Psoas muscle (tissue), 8 donors: ENCODE measurements at places on chromosomes 6 and 20. TPM values are rescaled to one million over a fixed set of nuclear protein-coding genes. Genes with fewer than 3 reads are reported as not detected.
A peak's percentile ranks its signal among the peaks of the same experiment; 100 is the strongest.

The DEFB125 gene
- not detected for total RNA-seq

- no peaks in the 10 kb centered on the region for H3K4me1 ChIP-seq
- no peak for DNase-seq
- H3K36me3 ChIP-seq, result no peaks in the 10 kb centered on the region
Observed at GRCh38 chr6:73727114-73727513, 31.1 kb downstream of the CD109 start.

- no peak for DNase-seq
- H3K27ac ChIP-seq, result no peak overlapping the region
- H3K4me3 ChIP-seq, result no peak overlapping the region
- no peaks in the 10 kb centered on the region for H3K27me3 ChIP-seq
Observed at GRCh38 chr6:170102582-170103481, 188.0 kb downstream of the DLL1 start.

GRCh38 chr20:24617757-24618450 is 148.5 kb downstream of the SYNDIG1 start:
- no peak overlapping the region for H3K4me3 ChIP-seq
- H3K4me1 ChIP-seq, result no peaks in the 10 kb centered on the region
- no peak overlapping the region for H3K27ac ChIP-seq
- no peak for DNase-seq
- H3K27me3 ChIP-seq, result no peaks in the 10 kb centered on the region
- H3K36me3 ChIP-seq, result no peaks in the 10 kb centered on the region

DNA sequence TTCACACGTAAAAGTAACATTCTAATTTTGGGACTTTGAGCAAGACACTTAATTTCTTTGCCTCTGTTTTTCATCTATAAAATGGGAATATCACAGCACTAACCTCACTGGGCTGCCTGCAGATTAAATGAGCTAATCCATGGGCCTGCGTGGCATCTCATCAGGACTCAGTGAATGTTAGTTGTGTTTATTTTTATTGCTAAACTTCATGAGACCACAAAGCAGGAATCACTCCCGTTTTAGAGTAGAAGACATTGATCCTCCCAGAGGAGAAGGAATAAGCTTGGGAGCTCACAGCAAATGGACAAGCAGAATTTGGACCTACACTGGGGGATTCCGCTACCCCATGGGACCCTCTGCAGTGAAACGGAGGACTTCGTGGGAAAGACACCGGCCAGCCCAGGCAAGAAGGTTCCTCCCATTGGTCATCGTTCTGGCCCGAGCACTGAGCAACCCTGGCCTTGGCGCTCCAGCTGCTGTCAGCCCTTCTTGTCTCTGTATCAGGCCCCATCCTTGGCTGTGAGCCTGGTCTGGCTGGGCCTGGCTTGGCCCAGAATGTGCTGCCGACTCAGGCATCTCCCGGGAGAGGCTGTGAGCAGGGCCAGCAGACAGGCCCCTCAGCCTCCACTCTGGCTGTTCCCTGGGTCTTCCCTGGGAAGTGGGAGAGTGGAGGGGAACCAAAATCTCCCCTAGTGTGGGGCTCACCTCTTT is 79.8 kb downstream of the NFATC2 start:
- H3K4me1 ChIP-seq, result peaks cover 9% of the 10 kb centered on the region
- H3K4me3 ChIP-seq, result no peak overlapping the region

GRCh38 chr20:52490711-52491430 is 299.3 kb upstream of the ZFP64 start:
- no peaks in the 10 kb centered on the region for H3K4me1 ChIP-seq
- H3K27me3 ChIP-seq, result no peaks in the 10 kb centered on the region
- H3K4me3 ChIP-seq, result no peak overlapping the region

GRCh38 chr6:10837622-10837994 is 731 bp downstream of the MAK start:
- peak overlapping the region; percentile 77 for H3K4me3 ChIP-seq
- no peaks in the 10 kb centered on the region for H3K36me3 ChIP-seq
- no peak for DNase-seq
- H3K4me1 ChIP-seq, result peaks cover 12% of the 10 kb centered on the region
- no peak overlapping the region for H3K27ac ChIP-seq
